ENCODE measurements at places on chromosomes 12 and 14.
A peak's percentile ranks its signal among the peaks of the same experiment; 100 is the strongest.

DNA sequence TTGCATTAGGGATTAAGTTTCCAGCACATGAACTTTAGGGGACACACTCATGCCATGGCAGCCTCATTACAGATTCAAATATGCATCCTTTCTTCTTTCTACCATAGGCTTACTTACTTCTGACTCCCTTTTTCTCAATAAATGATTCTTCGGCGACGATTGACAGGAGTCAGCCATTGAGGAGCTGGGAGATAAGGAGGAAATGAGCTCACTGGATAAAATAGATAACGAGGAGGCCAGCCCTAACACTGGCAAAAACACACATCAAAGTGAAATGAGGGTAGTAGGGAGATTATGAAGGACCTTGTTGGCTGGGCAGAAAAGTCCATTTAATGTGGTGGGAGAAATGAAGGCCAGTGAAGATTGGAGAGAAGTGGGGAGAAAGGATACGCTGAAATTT, 172.2 kb downstream of the SLC41A2 start:
- DNase-seq: no peak

- no peak for DNase-seq
Observed at GRCh38 chr12:8947737-8948136, 1.7 kb downstream of the M6PR start.

DNA sequence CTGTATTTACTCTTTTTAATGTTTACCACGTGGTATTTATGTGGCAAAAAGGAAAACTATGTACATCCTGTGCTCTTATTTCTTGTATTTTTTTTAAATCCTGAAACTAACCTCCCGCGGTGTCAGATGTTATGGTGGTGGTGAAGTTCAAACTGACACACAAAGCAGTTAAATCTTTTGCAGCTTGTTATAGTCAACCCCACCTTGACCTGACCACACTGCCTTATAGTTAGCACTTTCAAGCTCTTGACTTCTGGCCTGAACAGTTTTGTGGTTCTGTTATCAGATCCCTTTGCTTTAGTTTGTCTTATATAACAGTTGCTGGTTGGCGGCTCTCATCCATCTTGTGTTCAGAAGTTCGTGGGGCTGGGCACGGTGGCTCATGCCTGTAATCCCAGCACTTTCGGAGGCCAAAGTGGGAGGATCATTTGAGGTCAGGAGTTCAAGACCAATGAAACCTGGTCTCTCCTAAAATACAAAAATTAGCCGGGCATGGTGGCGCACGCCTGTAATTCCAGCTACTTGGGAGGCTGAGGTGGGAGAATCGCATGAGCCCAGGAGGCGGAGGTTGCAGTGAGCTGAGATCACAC, 2.1 kb downstream of the UNG start:
- no peak for DNase-seq

DNA sequence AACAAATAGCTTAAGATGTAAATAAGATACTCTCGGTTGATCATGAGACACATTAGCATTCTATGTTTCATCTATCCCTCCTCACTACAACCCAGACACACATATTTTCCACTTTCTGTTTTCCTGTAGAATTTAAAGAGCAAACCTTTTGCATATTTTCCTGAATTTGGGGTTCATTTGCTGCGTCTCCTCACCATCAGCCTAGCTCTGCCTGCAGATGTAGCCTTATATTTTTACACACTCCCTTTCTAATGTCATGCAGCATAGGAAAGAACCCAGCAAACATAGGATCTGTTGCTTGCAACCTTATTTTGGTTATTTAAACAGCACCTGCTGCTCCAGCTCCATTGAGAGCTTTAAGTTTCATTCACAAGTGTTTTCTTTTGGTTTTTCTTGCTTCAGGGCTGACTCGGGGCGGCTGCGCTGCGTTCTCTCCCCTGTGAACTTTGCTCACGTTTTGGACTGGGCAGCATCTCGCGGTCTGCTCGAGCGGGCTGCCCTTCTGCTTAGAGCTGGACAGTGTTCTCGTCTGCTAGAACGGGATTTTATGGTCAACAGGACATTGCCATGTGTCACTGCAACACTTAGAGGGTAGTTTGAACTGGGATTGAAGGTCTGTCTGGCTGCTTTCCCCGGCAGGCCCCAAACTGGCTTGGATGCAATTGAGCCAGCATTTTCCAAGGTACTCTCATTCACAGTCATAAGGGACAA, 57.8 kb upstream of the VRK1 start:
- DNase-seq: no peak

DNA sequence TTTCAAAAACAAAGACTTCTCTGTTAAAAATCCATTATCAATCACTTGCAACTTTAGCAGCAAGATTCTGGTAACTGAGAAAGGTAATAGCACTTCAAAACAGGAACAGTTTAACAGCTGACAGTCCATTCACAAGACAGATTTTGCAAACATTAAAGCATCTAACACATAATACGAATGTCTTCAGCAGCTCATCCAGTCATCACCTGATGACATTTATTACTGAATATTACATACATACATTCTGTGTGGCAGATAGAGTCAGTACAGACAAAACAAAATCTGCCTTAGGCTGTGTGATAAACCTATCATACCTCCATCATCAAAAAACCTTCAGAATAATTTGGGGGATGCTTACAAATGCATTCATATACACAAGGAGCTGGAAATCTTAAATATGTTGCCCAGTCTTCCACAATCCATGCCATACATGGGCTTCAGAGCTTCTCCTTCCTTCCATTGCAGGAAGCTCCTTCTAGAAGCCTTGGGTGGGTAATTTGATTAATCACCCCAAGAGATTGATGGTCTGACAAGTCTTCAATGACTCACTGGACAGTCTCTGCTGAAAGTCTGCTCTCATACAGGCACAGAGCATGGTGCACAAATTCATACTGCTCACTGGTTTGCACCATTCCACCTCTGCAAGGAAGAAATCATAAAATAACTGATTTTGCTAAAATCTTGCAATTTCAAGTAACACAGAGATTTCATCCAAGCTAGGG, 1.6 kb upstream of the PTPRB start:
- no peak for DNase-seq

DNA sequence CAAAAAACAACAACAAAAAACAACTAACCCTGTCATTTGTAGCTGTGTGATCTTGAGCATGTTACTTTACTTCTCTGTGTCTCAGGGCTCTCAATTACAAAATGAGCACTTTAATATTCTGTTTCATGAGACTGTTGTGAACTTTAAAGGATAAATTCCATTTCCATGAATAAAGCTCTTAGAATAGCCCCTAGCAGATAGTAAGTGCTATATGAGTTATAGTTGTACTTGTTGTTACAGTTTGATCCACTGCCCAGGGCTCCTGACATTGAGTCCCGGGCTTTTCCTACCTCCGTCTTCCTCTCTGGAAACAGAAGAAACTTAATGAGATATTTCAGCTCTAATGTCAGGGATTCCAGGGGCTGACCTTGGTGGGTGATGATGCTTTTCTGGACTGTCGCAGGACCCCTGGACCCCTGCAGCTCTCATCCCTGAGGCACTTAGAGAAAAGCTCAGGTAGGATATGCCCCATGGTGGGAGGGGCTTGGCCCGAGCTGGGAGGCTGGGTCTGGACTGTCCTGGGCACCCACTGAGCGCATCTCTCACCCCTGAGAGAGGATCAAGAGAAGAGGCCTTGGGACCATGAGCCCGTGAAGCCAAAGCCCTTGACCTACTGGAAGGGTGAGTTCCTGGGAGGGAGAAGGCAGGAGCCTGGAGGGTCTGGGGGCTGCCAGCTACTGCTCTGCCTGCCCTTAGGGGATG, 5.1 kb downstream of the P3H3 start:
- DNase-seq: no peak

DNA sequence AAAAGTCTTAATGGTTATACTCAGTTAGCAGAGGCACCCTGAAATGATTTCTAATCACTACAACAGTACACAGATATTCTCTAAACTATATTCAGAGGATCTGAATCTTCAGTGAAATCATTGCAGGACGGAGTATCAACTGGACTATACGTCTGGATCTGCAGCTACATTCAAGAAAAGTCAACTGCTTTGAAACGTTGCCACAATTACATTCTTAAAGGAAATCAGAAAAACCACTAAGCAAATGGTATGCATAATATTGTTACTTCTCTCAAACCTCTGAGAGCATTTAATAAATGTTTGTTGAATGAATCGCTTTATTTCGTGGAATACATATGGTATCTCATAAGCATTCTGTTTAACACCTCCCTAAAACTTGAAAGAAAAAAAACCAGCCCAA, 67.4 kb downstream of the MED13L start:
- no peak for DNase-seq

GRCh38 chr14:104274806-104275205, 136.4 kb downstream of the KIF26A start:
- no peak for DNase-seq

- no peak for DNase-seq
Observed at GRCh38 chr12:1838994-1839365, 18.6 kb downstream of the LRTM2 start.

DNA sequence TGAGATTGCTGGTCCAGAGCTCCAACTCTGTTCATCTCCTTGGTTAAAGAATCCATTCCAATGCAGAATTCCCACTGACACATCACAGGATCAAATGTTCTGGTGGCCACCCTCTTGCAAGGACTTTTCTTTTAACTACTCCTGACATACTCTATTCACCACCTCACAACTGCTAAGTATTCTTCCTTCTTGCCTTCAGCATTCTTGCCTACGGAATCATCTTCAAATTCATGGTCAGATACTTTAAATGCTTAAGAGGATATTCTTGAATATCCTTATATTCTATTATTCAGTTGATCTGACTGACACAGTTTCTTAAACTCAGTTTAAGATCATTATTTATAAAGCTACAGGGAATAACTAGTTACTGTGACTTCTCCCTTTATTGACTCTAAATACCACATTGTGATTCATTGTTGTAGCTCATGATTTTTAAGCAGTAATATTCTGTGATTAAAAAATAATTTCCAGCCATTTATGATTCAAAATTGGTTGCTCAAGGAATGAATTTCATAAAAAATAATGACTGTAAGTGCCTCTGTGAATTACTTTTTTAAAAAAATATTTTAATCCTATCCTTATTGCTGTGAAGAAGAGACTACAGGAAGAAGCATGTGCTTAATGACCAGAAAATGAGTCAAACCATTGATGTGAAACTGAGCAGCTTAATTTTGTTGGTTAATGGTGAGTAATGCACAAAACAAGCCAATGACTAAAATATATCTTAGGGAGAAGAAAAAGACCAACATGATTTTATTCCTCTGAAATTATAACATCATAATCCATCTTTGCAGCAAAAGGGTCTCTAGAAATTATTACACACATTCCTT, 207.1 kb downstream of the PIK3C2G start:
- DNase-seq: no peak

- no peak for DNase-seq
Observed at GRCh38 chr14:99698642-99699041, 14.5 kb downstream of the CYP46A1 start.

GRCh38 chr12:124567673-124568373, 411 bp upstream of the NCOR2 start:
- peak; percentile 74 for DNase-seq

DNA sequence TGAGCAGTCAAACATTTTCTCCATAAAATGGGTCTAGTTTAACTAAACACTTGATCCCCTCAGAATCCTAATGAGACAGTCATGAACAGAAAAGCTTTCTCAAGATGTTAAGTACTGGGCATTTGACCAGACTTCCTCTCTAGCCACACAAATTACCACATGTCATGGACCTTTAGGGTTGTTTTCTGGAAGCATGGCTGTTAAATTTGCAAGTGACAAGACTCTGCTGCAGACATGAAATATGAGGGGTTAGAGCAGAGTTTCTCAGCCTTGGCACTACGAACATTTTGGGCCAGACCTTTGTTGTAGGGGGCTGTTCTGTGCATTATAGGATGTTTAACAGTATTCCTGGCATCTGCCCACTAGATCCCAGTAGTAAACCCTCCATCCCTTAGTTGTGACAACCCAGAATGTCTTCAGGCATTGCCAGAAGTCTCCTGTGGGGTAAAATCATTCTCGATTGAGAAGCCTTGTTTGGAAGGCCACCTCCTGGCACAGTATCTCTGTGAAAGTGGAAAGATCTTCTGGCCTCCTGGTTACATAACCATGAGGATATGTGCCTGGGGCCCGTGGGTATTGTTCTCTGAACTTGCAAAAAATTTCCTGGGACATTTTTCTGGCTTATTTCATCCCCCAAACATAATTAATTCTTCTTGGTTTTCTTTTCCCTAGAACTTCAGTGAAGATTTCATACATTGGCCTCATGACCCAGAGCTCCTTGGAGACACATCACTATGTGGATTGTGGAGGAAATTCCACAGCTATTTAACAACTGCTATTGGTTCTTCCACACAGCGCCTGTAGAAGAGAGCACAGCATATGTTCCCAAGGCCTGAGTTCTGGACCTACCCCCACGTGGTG, 4.3 kb downstream of the TMEM106C start:
- no peak for DNase-seq

GRCh38 chr12:120688527-120689071, 1.6 kb downstream of the MLEC start:
- DNase-seq: no peak

GRCh38 chr12:105470601-105471000, 140.1 kb downstream of the C12orf75 start:
- DNase-seq: no peak

Measured in COR-L47 (cell line).